ENCODE measurements at places on chromosomes 7 and 10.

- no peak for DNase-seq
Measured at GRCh38 chr10:102241032-102241443, 274 bp downstream of the PITX3 start.

- DNase-seq, result no peak
Measured at GRCh38 chr10:114401195-114401791, 3.0 kb downstream of the AFAP1L2 start.

- DNase-seq, result no peak
Measured at GRCh38 chr7:2282185-2282751, 32.0 kb downstream of the SNX8 start.

GRCh38 chr7:55207436-55208125 lies 157.6 kb upstream of the LANCL2 start:
- DNase-seq, result no peak

All from memory B cell (primary cell).